ENCODE measurements at places on chromosomes 4 and X. TPM values are rescaled to one million over a fixed set of nuclear protein-coding genes. Genes with fewer than 3 reads are reported as not detected.

Gene PABPC5
- 1.8 TPM for total RNA-seq

Gene FREM3
- not detected for total RNA-seq

Gene TADA2B
- total RNA-seq, result 5.6 TPM

DNA sequence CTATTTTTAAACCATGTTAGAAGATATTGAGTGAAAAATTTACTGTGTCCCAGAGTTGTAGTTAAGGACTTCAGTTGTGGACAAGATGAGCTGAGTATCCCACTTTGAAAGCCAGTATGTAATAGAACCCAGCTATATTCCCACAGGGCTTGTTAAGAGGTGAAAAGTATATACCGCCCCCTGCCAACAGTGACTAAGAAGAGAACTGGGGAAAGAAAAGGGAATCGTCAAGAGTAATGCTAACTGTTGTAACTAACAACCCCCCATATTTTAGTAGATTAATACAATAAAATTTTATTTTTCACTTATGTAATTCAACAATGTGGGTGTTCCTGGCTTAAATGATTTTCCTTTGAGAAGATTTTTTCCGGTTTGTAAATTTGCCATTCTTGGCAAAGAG is 250.4 kb upstream of the GIMD1 start:
- DNase-seq, result peak; percentile 15

GRCh38 chrX:20718592-20719380 is 452.1 kb upstream of the RPS6KA3 start:
- DNase-seq, result no peak

GRCh38 chrX:153934148-153934761 is 582 bp downstream of the NAA10 start:
- DNase-seq, result no peak

GRCh38 chr4:32789026-32789608 is 2068.9 kb downstream of the PCDH7 start:
- peak; percentile 62 for DNase-seq

Data from fibroblast of the aortic adventitia (primary cell).